ENCODE measurements at places on chromosomes 16 and 17.

DNA sequence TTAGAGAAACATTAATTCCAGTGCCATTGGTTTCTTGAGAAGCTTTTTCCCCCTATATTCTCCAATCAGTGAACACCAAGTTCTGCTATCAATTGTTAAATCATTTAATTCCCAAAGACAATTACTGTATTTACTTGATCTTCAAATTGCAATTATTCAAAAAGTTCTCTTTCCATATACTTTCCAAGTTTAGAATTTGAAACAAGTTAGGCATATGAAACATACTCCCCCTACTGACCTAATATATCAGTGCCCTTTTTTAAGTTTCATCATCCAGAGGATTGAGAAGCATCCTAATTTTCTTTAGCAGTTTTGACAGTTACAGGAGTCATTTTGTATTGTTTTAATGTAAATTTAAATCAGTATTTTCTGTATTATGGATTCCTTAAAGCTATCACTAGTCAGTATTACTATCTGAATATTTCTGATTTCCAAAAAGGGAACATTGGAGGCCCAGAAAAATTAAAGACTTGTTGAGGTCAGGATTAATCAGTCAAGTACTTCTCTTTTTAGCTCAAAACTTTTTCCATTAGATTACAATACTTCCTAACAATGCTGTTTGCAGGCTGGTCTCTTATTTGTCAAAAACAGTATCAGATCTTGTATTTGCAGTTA, 16.3 kb downstream of the MEIOC start:
- no peak for DNase-seq

DNA sequence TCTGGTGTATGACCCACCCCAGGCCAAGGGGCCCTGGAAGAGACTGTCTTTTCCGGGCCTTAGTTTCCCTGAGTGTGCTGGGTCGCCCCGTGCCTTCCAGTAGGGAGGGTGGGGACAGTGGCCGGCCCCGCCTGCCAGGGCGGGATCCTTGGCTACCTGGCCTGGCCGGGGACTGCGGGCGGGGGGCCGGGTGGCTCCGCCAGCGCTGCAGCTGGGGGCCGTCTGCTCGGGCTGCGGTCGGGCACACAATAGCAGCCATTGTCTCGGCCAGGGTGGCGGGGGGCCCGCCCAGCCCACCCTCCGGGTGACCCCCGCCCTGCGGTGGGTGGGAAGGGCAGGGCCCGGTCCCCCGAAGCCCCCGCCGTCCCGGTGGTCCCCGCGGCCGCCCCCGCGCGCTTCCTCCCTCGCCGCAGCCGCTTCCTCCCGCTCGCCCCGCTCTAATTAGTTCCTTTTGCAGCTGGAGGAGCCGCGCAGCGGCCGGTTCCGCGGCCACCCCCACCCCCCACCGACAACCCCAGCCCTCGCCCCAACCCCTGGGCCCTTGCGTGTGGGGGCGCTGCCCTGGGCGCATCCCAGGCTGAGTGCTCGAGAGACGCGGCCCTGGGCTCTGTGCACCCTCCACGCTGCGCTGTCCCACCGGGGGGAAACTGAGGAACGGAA, 11.6 kb downstream of the GLIS2 start:
- no peak for DNase-seq

DNA sequence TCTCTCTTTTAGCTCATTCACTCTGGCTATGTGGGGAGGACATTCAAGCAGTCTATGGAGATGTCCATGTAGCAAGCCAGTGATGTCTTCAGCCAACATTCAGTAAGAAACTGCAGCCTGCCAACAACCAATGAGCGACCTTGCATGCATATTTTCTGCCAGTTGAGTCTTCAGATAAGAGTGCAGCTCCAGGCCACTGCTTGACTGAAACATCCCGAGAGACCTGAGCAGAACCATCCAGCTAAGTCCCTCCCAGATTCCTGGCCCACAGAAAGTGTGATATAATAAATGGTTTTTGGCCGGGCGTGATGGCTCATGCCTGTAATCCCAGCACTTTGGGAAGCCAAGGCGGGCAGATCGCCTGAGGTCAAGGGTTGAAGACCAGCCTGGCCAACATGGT, 10.5 kb upstream of the C17orf58 start:
- DNase-seq: no peak

DNA sequence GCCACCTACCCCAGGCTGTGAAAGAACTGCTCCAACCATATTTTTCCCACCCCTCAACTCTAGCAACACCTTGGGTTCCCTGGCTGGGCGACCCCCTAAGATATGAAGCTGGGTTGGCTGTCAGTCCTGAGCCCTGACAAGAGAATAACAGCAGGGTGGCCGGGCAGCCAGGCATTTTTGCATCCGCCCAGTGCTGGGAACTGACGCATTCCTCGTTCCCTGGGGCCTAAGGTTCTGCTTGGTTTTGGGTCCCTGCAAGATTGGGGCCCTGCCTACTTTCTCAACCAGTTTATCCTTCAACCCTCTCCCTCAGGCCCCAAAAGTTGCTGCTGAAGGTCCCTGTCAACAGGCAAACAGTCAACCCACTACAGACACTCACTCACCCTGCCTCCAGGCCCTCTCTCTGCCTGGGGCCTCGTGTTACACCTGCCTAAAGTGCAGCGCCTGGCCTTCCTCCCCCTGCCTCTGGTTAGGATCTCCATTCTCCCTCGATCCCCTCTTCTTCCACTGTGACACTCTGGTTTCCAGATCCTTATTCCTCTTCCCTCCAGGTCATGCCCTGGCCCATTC, 151.5 kb downstream of the STX8 start:
- no peak for DNase-seq

DNA sequence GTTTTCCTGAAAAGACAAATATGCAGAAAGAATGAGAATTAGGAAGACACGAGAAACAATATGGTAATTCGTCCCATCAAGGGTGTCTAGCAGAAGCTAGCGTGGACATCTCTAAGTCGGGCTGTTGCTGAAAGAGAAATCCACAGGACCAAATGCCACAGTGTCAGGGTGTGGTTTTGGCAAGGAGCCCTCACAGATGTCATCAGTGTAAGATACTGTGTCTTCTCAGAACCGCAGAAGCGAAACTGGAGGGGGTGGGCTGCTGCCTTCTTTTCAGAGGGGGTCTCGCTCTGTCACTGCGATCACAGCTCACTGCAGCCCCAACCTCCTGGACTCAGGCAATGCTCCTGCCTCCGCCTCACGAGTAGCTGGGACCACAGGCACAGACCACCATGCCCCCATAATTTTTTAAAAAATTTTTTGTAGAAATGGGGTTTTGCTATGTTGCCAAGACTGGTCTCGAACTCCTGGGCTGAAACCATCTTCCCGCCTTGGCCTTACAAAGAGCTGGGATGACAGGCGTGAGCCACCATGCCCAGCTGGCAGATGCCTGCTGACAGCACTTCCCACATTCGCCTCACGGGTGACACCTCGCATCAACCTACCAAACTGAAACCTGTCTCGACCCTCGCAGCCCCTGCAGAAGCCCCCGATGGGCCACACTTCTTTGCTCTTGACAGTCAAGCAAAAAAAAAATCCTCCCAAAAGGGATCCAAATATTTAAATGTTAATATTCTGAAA, 26.2 kb downstream of the TRAP1 start:
- no peak for DNase-seq

DNA sequence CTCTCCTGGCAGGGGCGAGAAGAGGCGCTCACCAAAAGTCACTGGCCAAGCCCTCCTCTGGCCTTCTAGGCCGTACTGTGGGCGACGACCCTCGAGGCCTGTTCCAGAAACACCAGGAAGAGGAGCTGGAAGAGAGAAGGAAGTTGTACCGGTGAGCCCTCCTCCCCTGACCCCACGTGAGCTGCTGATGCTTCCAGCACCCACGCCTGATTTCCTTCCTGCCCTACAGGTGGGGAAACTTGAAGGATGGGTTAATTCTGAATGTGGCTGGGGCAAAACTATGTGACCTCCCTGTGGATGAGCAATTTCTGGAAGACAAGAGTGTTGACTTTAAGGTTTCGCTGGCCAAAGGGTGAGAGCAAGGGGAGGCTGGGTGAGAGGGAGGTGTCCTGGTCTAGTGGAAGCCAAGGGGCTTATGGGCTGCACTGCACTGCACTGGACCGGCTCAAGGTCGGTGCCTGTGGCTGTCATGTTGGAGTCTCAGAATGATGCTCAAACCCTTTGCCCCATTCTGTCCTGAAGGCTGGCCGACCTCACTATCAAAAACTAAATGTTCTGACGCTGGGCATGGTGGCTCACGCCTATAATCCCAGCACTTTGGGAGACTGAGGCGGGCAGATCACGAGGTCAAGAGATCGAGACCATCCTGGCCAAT, 6.2 kb downstream of the C17orf100 start:
- DNase-seq: no peak

DNA sequence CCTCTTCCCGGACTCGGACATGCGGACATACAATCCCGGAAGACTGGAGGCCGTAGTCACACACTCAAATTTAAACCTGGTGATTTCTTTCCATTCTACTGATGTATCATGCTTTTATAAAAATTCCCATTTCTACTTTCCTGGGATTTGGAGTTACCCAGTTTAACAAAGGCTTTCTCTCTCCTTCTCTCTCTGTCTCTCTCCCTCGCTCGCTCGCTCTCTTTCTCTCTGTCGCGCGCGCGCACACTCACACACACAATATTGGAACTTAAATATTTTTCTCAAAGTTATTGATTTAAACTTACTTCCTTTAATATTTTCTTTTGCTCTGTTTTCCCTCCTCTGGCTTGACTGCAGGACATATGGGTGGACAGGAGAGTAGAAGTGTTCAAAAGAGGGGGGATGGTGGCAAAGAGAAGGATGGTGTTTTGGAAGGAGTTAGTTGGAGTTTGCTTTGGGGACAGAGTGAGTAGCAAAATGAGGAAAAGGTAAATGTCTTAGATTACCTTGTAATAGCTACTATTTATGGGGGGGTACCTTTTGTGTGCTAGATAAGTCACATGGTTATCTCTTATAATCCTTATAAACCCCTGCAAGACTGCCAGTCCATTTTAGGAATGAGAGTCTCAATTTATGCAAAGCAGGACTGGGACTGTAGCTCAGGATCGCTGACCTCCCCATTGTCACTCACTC, 878 bp upstream of the TRIM25 start:
- no peak for DNase-seq

DNA sequence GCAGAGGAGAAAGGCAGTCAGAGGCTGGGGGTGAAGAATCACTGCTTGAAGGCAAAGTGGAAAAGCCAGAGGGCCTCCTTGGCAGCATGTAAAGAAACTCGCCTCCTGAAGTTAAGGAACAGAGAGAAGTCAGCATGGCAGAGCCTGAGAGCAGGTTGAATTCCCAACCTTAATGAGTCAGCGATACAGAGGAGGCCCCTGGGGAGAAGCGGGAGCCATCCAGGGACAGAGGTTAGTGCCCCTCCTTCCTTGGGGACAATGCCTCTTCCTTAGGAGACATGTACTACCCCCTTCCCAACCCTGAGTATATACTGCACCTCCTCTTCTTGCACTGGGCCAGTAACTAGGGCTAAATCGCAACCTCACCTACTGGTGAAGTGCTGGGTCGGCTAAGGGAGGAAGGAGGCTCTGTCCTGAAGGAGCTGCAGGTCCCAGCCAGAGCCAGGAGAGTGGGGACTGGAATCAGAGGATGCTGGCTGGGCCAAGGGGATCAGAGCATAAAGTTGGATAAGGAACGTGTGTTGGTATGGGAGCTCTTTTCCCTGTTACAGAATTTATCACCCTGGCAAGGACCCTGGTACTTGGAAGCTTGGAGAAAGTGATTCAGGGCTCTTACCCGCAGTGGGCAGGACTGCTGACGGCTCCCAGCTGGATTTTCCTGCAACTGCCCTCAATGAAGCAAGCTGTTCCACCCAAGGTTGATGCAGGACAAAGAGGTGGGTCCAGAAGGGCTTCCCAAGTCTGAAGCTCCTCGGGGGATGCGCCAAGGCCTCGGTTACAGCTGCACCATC, 5.4 kb upstream of the AANAT start:
- DNase-seq: no peak

DNA sequence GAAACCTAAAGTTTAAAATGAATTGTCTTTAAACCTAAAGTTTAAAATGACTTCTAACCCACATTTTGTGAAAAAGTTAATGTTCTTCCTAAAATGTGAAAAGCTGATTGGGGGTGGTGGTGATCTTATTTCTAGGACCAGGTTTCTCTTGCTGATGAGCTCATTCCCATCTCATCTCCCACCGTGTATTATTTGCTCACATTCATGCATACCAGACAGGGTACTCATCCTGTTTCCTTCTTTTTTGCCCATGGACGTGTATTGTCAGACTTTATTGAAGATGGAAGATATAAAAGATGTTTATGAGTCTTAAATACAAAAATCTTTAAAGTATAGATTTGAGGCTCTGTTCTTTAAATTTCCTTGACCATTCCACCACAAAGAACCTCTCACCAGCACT, 70.1 kb upstream of the MPHOSPH6 start:
- no peak for DNase-seq

DNA sequence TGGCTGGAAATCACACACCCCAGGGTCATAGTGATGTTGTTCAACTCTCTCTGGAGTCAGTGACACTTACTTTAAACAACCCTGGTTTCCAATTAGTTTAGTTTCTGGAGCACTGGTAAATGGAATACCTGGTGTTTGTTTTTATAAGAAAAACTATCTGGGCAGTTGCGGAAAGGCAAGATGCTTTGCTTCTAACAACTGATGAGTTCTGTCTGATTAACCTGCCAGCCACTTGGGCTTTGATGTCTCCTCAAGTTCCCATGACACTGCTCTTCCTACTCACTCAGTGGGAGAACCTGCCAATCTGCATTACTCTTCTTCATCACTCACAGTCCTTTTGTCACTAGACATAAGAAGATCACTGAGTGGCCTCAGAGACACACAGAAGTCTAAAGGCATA, 78.7 kb upstream of the MTMR4 start:
- DNase-seq: no peak

GRCh38 chr16:85350146-85350728, 238.0 kb upstream of the CIBAR2 start:
- no peak for DNase-seq

GRCh38 chr17:56021681-56022190, 131.5 kb upstream of the ANKFN1 start:
- no peak for DNase-seq

DNA sequence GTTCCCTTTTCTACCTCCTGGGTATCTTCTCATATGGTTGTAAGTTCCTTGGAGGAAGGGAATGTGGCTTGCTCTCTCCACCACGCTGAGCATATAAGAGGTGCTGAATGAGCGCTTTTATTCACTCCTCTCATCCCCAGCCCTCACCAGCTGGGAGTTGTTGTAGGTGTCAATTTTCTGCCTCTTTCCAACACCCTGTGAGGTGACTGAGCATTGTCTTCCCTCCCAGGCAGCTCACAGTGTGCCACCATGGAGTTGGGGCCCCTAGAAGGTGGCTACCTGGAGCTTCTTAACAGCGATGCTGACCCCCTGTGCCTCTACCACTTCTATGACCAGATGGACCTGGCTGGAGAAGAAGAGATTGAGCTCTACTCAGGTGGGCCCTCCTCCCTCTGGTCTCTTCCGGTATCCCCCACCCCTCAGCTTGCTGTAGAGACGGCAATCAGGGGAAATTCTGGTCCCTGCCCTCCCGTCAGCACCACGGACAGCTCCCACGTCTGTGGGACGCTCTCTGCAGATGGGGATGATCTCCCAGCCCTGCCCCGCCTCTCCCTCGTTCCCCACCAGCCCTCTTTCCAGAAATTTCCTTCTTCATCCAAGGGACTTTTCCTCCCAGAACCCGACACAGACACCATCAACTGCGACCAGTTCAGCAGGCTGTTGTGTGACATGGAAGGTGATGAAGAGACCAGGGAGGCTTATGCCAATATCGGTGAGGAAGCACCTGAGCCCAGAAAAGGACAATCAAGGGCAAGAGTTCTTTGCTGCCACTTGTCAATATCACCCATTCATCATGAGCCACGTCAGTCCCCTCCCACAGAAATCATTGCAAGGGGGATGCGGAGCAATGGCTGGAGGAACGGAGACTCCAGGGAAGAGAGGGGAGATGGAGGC, 18.3 kb downstream of the CIITA start:
- no peak for DNase-seq

Measured in stimulated activated CD4-positive, alpha-beta T cell treated with anti-CD3 and anti-CD28 coated beads, Interleukin-15, amount 100 ng/mL, for 1 hour (primary cell).